ENCODE measurements at places on chromosomes 3 and 15. TPM values are rescaled to one million over a fixed set of nuclear protein-coding genes. Genes with fewer than 3 reads are reported as not detected.

DNA sequence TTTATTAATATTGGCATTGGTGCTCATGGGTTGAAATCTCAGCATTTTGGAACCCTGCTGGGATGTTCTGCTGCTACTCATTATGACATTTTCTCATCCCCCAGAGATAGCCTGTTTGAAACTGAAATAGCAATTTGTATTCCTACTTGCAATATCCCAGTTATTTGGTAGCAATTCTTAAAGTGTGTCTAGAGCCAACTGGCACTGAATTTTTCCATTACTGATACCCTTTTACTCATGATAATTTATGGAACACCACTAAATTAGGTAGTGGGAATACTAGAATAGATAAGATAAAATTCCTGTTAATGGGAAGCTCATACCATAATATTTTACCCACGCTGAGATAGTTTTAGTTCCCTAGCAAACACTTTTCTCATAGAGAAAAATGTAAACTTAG lies 309.3 kb downstream of the SV2B start:
- DNase-seq = no peak

GRCh38 chr15:78003539-78004008 lies 73.9 kb downstream of the TBC1D2B start:
- no peak for DNase-seq

- no peak for DNase-seq
Observed at GRCh38 chr15:49452595-49452994, 29.6 kb downstream of the FGF7 start.

DNA sequence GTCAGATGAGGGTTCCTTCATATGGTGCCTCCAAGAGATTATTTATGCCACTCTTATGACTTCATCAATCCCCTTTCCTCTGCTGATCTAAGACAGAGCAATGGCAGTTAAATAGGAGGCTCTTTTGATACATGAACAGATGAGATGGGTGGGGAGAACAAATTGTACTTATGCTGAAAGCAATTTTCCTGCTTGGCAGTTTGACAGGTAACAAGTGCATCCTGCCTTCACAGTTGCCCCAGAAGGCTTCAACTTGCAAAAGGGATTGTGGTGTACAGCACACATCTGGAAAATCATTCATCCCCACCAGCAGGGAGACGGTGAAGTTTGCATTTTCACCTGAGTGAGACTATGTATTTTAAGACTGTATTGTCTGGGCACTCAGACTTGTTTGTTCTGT lies 27.3 kb downstream of the ENTPD3 start:
- no peak for DNase-seq

DNA sequence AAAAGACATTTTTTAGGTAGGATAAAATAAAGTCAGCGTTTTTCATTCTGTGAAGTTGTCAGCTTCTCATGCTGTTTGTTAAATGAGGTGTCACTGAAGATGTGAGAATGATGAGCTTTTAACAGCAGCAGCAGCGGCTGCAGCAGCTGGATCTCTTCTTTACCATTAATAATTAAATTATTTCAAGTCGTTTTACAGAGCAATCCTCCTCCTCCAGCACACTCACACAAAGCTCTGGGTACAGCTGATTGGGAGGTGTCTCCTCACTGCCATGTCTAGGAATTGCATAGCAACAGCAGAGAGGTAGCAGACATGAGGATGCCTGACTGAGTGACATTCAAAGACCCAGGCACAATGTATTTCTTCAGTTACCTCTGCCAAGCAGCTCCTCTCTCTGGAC lies 46.7 kb upstream of the PLAAT1 start:
- DNase-seq = no peak

The GOLGA6L26 gene
- not detected for total RNA-seq

DNA sequence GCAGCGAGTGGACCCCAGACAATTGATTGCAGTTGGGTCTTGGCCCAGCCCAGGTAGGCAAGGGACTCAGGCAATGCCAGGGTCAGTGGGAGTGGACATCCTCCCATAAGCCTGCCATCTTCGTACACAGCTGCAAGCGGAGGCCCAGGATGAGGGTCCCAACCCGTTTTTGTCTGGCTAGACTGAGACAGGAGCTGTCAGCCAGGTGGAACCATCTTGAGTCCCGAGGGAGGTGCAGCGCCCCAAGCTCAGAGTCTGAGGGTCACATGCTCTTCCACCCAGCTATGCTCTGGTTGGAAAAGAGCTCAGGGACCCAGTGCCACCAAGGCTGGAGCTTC lies 22.6 kb upstream of the IP6K2 start:
- DNase-seq = no peak

- peak; percentile 45 for DNase-seq
Observed at GRCh38 chr3:52088445-52089367, 32.3 kb upstream of the DUSP7 start.

DNA sequence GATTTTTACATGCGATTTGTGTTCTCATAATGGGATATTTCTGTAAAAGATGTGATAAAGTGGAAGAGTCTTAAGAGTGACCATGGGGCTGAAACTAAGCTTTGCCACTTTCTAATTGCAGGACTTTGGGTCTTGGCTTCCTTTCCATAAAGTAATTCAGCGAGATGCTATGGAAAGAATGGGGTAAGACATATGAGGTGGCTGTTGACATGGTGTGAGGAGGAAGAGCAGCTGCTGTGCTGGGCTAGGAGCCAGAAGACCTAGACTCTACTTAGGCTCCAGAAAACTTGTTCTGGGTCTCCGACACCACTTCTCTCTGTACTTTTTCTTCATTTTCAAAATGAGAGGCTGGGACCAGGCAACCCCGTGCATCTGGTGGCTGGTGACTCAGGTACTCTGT lies 654.5 kb upstream of the CFAP20DC start:
- no peak for DNase-seq
